ENCODE measurements at places on chromosomes 7 and 10.

DNA sequence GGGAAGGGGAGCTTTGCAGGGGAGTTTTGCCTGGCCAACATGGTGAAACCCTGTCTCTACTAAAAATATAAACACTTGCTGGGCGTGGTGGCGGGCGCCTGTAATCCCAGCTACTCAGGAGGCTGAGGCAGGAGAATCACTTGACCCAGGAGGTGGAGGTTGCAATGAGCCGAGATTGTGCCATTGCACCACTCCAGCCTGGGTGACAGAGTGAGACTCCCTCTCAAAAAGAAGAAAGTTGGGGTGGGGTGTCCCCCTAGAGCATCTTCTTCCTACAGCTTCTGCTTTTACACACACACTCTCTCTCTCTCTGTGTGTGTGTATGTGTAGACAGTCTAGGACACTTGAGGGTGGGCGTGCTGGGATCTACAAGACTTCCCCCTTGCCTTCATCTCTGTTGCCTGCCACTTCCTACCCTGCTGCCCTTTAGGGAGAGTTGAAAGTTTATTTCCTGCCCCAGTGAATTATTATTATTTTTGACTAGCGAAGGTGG, 21.7 kb downstream of the PLAU start:
- DNase-seq = no peak

- DNase-seq = no peak
Observed at GRCh38 chr7:96183163-96183670, 138.7 kb downstream of the SLC25A13 start.

DNA sequence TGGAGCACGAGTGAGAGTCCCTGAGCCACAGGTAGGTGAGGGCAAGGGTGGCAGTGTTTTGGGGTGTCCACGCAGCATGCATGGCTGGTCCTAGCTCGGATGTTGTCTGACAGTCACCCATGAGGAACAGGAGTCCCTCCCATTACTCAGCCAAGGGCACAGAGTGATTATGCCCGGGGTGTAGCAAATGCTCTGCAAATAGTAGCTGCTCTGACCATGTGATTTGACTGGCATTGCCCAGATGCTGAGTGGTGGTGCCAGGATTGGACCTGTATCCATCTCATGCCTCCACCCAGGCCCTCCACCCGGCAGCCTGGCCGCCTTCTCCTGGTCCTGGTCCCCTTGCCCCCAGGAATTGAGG, 150.8 kb downstream of the GRK5 start:
- DNase-seq = no peak

GRCh38 chr10:28463676-28464395, 69.1 kb upstream of the WAC start:
- DNase-seq = peak; percentile 33

- DNase-seq = no peak
Observed at GRCh38 chr7:7104314-7104698, 78.0 kb upstream of the C1GALT1 start.

DNA sequence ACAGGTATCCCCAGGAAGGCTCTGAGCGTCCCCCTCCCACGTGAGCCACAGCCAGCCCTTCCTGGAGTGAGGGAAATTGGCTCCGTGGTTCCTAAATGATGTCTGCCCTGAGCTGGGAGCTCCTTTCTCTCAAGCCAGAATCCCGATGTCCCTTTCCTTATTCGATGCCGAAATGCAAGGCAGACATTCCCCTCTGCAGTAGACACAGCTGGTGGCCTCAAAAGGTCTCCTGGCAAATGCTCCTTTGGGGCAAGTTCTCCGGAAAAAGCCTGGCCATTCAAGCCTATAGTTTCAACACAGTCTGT, 98.9 kb downstream of the HIP1 start:
- DNase-seq = no peak

GRCh38 chr10:72736176-72736827, 44.4 kb downstream of the MCU start:
- no peak for DNase-seq

DNA sequence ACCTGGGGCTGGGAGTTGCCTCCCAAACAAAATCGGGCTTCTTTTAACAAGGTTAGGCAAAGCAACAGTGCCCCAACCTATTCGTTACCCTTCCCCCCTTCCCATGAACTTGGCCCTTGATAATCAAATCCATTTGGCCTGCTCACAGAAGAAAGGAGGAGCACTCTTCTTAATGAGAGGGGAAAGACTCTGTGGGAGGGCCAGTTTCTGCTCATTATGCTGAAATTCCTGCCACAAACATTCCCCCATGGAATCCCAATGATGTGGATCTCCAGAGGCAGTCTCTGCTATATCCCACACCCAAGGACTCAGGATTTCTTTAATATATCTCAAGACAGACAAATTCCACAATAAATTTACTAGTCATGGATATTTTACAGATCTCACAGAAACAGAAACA, 43.0 kb downstream of the LSM5 start:
- no peak for DNase-seq

DNA sequence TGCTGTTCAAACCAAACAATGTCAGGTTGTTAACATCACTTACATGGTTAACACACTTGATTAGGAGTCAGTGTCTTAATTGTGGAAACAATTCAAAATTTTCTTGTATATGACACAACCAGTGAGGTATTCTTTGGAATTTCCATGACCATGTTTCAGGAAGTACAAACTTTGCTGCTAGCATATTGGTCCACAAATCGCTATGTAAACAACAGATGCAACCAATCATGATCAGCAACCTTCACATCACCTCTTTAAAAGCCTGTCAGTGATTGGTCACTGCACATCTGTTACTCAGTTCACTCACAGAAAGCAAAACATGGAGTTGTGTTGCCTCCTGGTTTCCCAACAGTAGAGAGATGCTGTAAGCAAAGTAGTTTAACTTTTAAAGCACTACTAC, 108.9 kb upstream of the FAM3C start:
- peak; percentile 91 for DNase-seq

- no peak for DNase-seq
Observed at GRCh38 chr10:32153931-32154330, 97.7 kb upstream of the KIF5B start.

DNA sequence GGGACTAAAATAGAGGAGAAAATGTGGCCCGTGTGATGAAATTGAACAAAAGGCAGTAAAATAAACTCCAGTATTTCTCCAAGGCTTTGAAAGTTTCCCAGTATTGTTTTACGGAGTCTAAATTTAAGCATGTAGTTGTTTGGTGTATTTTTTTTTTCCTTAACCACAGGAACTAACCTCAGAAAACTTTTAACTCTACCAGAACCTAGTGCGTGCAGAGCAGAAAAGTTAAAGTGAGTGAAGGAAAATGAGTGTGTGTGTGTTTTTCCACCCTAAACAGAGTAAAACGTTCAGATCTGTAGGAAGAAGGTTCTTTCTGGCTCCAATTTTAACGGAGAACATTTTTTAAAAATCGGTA, 812 bp downstream of the PROSER2 start:
- DNase-seq = no peak

GRCh38 chr10:4355350-4355749, 470.7 kb upstream of the AKR1E2 start:
- peak; percentile 67 for DNase-seq

DNA sequence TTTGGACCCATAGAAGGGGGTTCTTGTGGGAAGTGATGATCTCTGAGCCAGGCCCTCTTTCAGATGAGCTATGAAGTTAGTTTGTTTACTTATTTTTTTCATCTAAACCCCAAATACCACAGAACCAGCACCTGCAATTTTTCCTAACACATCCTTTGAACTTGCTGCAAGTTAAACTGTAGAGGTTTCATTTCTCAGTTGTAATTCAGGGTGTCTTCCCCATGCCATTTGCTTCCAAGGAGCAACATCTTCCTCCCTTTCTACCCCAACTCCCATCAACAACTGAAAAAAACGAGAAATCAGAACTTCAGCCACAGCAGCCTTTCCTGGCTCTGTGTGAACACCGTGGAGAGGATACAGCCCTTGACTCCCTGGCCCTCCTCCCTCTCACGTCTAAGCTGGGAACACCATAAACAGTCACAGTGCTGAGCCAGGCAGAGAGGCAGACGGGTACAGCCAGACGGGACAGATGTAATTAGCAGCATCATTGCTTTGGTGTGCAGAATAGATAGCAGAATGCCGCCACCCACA, 63.6 kb downstream of the RGS10 start:
- no peak for DNase-seq

GRCh38 chr10:58932126-58932525, 244.3 kb upstream of the PHYHIPL start:
- DNase-seq = no peak

DNA sequence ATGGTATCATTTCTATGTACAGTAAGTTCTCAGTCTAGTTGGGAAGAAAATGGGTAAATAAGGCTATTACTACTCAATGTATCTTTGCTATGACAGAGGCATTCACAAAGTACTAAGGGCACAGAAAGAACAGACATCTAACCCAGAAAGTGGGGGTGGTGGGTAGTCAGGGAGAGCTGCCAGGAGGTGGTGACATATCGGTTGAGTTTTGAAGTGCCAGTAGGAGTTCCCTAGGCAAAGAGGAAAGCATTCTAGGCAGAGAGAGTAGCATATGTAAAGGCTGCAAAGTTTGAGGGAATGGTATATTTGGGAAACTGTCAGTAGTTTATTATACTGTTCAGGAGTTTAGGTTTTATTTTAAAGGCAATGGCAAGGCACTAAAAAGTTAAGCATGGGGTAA, 282.8 kb downstream of the PHTF2 start:
- DNase-seq = no peak

GRCh38 chr7:70512761-70513160, 619.2 kb upstream of the GALNT17 start:
- DNase-seq = no peak

DNA sequence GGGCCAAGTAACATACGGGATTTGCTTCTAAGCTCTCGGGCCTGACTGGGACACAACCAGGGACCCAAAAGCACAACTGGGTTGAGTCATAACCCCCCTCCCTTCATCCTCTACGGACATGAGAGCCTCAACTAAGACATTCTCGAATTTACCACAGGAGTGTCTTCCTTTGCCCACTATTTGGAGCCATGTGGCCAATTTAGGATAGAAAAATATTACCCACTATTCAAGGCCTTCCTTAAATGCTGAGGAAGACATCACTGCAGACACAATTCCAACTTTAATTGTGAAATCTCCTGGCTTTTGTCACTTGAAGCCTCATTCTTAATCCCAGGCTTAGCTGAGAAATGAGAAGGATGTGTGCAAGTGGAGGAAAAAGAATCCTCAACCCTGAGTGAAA, 11.8 kb downstream of the CTBP2 start:
- DNase-seq = no peak

GRCh38 chr7:123682690-123683089, 27.0 kb downstream of the LMOD2 start:
- peak; percentile 68 for DNase-seq

DNA sequence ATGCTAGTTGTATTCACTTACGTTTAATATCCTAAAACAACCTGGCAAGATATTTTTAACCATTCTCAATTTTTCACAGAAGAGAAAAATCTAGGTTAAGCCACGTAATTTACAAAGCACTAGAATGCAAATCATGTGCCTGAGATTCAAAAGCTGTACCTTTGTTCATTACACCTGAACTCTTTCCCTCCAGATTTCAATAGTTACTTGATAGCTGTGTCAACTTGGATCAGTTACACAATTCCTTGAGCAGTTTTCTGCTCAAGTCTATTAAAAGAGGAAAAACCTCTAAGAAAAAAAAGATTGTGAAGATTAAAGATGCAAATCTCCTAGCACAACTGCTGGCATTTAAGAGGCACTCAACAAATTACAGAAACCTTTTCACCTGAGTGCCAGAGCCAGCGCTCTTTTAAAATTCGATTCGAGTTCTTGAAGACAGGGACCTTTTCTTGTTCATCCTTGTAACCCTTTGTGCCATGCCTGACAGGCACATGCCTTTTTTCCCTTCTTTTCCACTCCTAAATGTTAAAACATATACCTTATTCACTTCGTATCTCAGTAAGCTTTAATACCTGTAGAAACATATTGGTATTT, 886 bp downstream of the NSUN6 start:
- peak; percentile 5 for DNase-seq

GRCh38 chr7:28239823-28240204, 59.2 kb upstream of the JAZF1 start:
- no peak for DNase-seq

- no peak for DNase-seq
Observed at GRCh38 chr10:13053794-13054462, 46.0 kb upstream of the OPTN start.

DNA sequence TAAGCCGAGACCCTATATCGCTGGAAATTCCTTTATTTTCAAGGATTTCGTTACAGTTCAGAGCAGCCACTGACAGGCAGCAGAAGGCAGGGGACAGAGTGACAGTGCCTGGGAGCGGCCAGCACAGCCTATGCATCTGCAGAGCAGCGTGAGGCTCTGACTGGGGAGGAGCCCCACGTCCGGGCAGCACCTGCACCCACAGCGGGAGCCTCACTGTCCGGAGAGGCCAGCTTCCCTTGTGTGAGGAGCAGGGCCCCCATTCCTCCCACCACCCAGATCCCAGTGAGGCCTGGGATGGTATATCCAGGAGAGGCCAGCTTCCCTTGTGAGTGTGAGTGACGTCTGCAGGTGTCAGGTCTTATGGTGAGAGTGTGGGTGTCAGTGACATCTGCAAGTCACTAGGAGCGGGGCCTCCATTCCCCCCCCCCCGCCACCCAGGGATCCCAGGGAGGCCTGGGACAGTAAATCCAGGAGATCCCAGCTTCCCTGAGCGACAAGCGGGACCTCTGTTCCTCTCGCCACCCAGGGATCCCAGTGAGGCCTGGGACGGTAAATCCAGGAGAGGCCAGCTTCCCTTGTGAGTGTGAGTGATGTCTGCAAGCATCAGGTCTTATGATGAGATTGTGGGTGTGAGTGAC, 259.1 kb downstream of the PTPRN2 start:
- DNase-seq = no peak

DNA sequence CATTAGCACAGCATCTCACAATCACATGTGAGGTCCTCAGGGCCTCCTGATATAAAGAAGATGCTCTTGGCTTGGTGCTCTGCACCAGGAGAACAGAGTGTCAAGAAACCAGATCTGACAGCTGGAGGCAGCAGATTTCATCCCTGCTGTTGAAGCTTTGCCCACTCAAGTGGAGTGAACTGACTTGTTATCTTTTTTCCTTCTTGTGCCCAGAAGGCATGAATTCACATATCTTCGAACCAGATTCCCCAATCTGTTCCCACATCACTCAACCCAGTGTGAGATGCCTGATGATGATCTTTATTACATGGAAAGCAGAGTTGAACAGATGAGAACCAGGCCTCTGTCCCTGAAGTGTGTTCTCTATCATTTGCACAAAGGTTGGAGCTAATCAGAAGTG, 521.0 kb downstream of the SORCS1 start:
- no peak for DNase-seq

- no peak for DNase-seq
Observed at GRCh38 chr7:138710536-138711385, 9.6 kb upstream of the SVOPL start.

GRCh38 chr7:73349763-73350162, 21.8 kb downstream of the FKBP6 start:
- no peak for DNase-seq

Measured in kidney tubule cell (primary cell).